ENCODE measurements at places on chromosomes 1 and 21. TPM values are rescaled to one million over a fixed set of nuclear protein-coding genes. Genes with fewer than 3 reads are reported as not detected.

Gene PCSK9
- 4.4 TPM for total RNA-seq

Gene TTLL7
- total RNA-seq: 2.8 TPM

Gene LRRC42
- total RNA-seq: 26.6 TPM

Gene RGS7
- total RNA-seq: 0.10 TPM

Gene PBX1
- 24.7 TPM for total RNA-seq

Gene TACSTD2
- not detected for total RNA-seq

Gene MROH9
- total RNA-seq: not detected

Gene PPM1J
- 1.4 TPM for total RNA-seq

Gene GUCA2A
- not detected for total RNA-seq

Gene C1orf167
- total RNA-seq: not detected

Gene GJB4
- 0.13 TPM for total RNA-seq

Gene TSPEAR
- not detected for total RNA-seq

Gene CALML6
- total RNA-seq: 0.24 TPM

Gene TGFBR3
- 3.6 TPM for total RNA-seq

Gene PFKFB2
- 6.4 TPM for total RNA-seq

Gene TNNI3K
- total RNA-seq: not detected

Gene PTAFR
- total RNA-seq: 0.23 TPM

Gene GPR137B
- total RNA-seq: 19.9 TPM

Gene HAPLN2
- 0.14 TPM for total RNA-seq

Gene CNKSR1
- total RNA-seq: 0.35 TPM

Gene UBL4B
- not detected for total RNA-seq

Gene RIPPLY3
- 0.64 TPM for total RNA-seq

Gene NT5C1A
- total RNA-seq: not detected

Gene HORMAD1
- total RNA-seq: 8.1 TPM

Gene BSND
- not detected for total RNA-seq

Gene LCE1E
- not detected for total RNA-seq

Gene PLPPR4
- not detected for total RNA-seq

Gene WARS2
- 5.6 TPM for total RNA-seq

Gene SLAMF1
- not detected for total RNA-seq

Gene PRKACB
- 3.6 TPM for total RNA-seq

Gene ACAP3
- 12.0 TPM for total RNA-seq

All from A549 treated with RU486 at 1 μM for 4 hours (cell line).